Activated CD4-positive, CD25-positive, alpha-beta regulatory T cell treated with anti-CD3 and anti-CD28 coated beads, Interleukin-2, amount 50 U/mL, for 72 hours (primary cell): ENCODE measurements at places on chromosomes 7 and 10.

DNA sequence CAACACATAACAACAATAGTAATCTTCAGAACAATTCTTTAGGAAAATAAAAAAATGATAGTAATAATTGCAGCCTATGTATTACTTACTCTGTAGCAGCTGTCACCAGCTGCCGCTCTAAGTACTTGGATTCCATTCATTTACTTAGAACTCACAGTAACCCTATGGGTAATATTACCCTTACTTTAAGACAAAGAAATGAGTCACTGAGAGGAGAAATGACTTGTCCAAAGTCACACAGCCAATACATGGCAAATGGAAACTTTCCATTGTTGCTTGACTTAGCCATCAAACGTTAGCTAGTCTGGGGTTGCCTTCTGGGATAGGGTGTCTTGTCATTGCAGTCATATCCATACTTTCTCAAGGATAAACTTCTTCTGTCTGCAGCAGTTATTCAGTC is 3.6 kb downstream of the CCNY start:
- DNase-seq, result no peak

GRCh38 chr7:55526770-55527169 is 45.5 kb downstream of the VOPP1 start:
- DNase-seq, result no peak

DNA sequence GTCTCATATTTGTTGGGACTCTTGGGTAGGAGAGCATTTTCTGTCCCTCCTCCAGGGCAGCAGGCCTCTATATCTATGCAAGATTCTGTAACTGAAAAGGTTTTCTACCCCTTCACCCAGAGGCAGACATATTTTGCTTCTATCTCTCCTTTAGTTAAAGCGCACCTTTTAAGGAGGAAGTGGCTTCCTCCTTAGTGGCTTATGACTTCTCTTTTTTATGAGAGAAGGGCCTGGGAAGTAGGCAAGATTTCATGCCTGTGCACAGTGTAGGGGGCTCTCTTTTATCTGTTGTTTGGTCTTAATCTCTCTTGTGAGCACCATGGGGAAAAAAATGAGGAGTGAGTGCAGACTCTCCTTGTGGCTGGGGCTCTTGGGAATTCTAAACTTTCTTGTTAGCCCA is 122.1 kb downstream of the LRMDA start:
- DNase-seq, result no peak

- no peak for DNase-seq
These were observed 32.4 kb upstream of the BICC1 start for GRCh38 chr10:58480321-58480720.

GRCh38 chr10:99927721-99928280 is 81.9 kb downstream of the DNMBP start:
- no peak for DNase-seq
